ENCODE measurements at places on chromosomes 3 and 15.

DNA sequence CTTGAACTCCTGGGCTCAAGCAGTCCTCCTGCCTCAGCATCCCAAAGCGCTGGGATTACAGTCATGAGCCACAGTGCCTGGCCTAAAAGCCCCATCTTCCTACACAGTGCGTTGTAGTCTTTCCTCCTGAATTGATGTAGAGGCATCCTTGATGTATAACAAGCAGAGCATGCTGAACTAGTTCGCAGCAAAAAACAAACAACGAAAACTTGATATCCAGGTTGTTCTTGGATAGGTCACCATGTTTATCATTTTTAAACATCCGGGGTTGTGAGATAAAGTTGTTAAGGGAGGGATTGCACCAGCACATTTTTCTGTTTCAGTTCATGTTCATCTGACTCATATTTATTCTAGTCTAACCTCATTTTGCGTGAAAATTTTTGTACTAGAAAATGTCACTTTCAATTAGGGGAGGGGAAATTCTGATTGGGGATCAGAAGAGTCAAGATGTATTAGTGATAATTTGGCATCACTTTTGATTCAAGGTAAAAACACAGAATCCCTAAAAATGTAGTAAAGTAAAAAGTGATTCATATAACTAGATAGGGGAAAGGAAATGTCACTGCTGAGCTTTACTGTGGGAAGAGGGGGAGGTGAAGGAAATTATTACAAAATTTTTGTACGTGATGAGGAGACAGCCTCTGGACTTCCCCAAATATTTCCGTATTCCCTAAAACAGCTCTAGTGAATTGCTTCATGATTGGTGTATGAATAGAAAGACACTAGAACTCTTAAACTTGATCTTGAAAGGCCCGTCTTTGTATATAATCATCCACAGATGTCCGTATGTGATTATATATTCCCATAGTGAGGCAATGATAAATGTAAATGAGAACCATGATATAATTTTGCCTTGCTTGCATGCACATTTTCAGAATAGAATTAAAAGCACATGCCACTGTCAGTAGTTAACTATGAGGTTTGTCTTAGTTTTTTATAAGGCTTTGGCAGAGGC, 22.9 kb downstream of the RAB8B start:
- no peak for DNase-seq

- no peak for DNase-seq
These were observed 4.6 kb downstream of the PARL start for GRCh38 chr3:183880121-183880520.

DNA sequence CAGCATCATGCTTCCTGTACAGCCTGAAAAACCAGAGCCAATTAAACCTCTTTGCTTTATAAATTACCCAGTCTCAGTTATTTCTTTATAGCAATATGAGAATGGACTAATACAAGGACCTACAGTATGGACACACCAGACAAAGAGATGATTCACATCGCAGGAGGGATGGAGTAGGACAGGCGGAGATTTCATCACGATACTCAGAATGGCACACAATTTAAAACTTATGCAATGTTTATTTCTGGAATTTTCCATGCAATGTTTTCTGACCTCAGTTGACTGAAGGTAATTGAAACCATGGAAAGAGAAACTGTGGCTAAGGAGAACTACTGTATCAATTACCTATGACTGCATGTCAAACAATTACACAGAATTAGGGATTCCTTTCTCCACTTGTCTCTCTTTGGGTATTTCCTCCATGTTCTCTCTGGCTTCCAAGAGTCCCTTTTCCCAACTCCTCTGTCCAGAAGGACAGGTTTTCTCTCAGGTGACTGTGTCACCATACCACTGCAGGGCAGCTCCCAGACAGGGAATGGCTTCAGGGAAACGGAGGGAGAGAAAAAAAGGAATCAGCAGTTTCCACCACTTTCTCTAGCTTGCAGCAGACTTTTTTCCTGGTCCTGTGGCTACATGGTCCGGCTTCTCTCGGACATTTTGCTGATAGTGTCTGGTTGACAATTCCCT, 3.0 kb upstream of the ANO10 start:
- no peak for DNase-seq

DNA sequence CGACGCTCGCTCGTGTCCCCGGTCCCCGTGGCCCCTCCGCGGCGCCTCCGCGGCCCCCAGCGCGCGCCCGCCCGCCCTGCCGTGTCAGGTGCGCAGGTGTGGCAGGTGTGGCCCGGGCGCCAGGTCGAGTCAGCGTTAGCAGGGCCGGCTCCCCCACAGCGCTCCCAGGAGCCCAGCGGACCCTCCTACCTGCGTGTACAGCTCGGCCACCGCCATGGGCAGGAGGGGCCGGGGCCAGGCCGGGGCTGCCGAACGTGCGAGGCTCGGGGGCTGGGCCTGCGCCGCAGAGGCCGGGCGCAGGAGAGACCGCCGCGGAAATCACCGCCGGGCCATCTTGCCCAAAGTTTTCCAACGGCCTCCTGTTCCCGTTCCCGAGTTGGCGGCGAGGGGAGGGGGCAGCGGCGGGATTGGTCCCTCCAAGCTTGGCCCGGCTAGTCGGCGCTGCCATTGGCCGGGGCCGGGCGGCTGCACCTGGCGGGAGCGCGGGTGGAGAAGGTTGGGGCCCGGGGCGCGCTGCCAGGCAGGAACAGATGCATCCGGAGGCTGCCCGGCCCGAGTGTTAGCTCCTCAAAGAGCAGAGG, at the start of gene MYO5C:
Gene MYO5C (minus strand): TSS at position 384 of the 581 bp plus-strand sequence. CDS start 168 bp downstream, at position 216.
- peak; percentile 80 for DNase-seq

DNA sequence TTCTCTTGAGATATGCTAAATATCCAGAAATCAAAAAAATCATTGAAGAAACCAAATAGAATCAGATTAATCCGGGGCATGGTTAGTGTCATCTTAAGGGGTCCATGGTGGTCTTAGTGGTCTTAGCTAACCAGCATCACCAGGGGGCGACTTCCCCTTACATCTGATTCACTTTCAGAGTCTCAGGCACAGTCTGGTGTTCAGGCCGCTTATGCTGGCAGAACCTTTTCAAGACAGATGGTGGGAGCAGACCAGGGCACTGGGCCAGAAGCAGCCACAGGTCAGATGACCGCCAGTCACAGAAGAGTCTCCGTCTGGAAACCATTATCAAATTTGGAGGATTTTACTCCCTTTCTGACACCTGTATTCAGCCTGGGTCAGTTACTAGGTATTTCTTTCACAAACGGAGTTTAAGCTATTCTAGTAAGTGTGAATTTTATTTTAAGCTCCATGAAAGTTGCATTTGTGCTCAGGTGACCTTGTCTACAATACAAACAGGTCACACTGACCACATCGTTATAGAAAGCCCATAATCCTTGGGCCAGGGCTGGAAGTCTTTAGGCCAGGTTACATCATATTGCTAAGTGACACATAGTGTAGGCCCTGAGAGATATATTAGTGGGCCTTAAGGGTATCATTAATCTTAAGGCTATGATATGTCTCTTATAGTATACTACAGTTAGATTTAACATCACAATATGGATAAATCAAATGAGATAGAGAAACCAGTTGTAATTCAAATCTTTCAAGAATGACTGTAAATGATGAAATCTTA, 365.5 kb downstream of the GBE1 start:
- DNase-seq: peak; percentile 1

All from ACHN (cell line).